GM10248 (cell line): ENCODE measurements at places on chromosomes 1 and 21.

- DNase-seq = no peak
These were observed 13.3 kb downstream of the ETV3 start for GRCh38 chr1:157124855-157125254.

DNA sequence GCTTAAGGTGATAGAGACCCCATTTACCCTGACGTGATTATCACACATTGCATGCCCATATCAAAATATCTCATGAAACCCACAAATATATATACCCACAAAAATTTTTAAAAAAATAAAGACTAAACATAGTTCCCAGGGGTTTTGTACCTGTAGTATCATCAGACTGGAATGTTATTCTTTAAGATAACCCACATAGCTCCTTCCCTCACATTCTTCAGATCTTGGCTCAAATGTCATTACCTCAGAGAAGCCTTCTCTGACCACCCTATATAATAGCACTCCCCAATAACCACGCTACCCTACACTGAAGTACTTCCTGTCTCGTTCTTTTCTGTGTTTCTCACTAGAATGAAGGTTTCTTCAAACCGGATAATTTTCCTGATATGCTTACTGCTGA is 138.3 kb upstream of the SNX7 start:
- no peak for DNase-seq

GRCh38 chr1:101088431-101088830 is 62.8 kb upstream of the DPH5 start:
- no peak for DNase-seq

DNA sequence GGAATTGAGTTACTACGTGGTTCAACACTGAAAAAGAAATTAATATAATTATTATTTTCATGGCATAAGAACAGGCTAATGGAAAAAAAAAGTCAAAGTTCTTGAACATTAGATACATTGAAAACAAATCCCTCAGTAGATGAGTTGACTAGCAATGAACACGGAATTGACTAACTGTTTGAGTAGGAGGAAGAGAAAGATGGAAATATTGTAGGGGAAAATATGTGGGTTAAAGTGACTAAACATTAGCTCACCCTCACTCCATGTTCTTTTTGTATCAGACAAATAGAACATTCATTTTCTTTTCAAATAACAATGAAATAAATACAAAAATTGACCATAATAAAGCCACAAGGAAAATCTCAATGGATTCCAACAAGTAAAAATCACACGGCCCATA is 84.3 kb downstream of the KCNK2 start:
- no peak for DNase-seq

GRCh38 chr1:41259221-41259620 is 17.1 kb upstream of the SCMH1 start:
- DNase-seq = no peak

GRCh38 chr1:182515556-182515955 is 65.6 kb downstream of the RGSL1 start:
- no peak for DNase-seq

DNA sequence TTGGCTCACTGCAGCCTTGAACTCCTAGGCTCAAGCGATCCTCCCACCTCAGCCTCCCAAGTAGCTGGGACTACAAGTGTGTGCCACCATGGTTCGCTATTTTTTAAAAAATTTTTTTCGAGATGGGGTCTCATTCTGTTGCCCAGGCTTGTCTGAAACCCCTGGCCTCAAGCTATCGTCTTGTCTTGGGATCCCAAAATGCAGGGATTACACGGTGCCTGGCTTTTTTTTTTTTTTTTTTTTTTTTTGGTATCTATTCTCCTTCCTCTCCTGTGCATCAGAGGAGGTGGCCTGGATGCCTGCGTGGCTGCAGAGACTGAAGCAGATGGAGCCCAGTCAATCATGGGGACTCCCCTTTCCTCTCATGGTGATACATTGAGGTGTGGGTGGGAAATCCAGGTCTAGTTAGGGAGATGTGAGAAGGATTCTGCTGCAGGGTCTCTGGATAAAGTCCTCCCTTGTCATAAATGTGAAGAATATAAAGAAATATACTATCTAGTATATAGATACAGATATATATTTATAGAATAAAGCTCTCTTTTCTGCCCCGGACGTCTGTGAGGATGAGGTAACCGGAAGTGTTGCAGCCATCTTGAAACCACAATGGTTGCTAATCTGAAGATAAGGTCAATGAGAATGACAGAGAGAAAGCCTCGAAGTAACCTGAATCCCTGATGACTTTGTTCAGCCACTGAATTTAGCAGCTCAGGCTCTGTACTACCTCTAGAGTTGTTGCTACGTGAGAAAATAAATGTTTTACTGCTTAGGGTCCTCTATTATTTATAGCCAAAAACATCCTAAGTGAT is 19.5 kb upstream of the RGSL1 start:
- DNase-seq = no peak

- no peak for DNase-seq
These were observed 83.9 kb downstream of the FASLG start for GRCh38 chr1:172742599-172743500.

DNA sequence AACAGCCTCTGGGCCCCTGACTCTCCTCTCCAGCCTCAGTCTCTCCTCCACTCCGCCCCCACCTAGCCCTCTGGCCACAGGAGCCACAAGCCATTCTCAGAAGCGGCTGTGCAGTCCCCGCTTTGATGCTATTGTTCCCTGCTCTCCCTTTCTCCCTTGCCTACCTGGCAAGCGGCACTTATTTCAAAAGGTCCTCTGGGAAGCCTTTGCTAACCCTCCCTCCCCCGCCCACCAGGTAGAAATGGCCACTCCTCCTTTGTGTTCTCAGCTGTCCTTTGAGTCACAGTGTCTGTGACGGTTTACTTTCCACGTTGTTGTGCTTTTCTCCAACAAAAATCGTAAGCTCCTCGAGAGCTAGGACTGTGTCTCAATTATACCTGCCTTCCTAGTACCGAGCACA is 338.4 kb upstream of the PROX1 start:
- DNase-seq = no peak

- DNase-seq = no peak
These were observed 421.2 kb upstream of the DAB1 start for GRCh38 chr1:57845041-57845440.

DNA sequence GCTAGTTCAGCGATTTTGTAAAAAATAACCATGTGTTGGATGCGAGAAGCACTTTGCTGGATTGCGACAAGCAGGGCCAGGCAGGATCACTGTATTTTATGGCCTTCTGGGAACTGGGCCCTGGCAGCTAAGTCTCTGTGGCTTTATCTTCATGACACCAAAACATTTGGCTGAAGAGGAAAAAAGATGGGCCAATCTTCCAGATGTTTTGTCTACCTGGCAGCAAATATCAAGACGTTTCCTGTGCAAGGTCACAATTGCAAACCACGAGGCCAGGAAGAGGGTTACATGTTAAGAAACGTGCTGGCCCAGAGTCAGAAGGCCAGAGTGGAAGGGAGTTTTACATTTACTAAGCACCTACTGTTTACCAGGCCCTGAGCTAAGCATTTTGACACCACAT is 22.1 kb downstream of the GRIK3 start:
- DNase-seq = no peak

DNA sequence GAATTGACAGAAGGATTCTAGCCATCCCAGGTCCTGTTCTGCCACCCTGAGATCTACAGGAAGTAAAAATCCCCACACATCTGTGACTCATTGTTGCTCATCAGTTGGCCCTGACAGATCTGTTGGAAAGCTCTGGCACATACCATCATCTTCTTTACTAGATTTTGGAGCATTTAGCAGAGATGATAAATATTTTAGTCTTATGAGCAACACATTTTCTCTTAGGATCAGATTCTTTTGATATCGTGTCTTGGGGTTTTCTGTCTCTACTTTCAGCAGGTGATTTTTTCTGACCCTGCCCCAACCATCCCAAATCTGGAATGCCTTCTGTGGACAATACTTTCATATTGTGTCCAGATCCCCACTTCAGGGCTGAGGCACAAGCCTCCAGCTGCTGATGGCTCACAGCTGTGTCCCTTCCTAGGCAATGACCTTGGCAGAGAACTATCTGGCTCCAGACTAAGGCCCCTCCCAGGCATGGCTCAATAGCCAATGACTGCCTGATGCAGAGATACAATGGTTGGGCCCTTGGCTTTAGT is 102.8 kb downstream of the GDAP2 start:
- no peak for DNase-seq

DNA sequence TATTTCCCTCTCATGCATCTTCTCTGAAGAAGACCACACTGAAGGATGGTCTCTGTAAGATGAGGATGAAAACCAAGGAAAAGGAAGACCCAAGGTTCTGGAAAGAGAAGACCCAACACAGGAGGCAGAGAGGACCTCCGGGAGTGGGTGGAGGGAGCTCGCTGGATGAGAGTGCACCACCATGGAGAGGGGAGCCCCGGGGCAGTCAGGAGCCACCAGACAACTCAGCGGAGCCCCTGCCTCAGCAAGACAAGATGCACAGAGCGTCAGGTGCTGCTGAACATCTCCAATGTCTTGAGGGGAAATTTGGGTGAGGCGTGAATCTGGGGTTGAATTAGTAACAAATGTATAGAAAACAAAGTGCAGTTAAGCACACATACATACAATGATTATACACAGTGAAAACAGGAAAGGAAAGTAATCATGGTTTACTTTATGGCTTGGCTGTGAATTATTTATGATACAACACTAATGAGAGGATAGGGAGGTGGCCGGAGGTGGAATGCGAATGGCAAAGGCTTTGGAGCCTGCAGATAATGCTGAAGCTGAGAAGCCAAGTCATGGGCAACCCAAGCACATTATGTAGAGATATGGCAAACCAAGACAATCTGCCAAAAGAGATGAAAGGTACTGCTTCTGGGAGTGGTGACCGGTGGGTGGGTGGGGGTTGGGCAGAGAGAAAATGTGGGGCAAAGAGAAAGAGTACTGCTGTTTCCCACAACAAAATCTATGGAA is 80.4 kb upstream of the EDN2 start:
- no peak for DNase-seq

DNA sequence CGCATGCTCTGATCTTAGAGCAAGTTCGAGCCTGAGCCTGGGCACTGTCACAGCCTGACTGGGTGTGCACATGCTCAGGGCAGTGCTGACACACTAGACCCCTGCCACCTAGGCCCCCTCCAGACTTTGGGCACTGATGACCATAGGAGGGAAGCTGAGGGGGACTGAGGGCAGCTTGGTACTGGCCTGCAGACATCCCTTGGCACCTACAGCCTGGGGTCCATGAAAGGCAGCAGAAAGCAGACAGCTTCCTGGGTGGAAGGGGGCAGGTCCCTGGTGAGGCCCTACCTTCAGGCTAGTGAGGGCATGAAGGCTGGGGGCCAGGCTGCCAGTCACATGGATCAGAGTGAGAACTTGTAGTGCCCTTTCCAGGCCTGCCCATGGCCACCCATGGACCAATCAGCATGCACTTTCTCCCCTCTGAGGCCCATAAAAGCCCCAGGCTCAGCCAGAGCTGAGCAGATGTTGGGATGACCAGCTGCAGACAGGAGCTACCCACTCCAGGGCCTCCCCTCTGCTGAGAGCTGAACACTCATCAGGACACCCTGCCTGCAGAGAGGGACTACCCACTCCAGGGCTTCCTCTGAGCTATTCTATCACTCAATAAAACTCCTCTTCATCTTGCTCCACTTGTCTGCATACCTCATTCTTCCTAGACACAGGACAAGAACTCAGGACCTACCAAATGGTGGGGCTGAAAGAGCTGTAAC is 680.8 kb downstream of the MATN1 start:
- no peak for DNase-seq

DNA sequence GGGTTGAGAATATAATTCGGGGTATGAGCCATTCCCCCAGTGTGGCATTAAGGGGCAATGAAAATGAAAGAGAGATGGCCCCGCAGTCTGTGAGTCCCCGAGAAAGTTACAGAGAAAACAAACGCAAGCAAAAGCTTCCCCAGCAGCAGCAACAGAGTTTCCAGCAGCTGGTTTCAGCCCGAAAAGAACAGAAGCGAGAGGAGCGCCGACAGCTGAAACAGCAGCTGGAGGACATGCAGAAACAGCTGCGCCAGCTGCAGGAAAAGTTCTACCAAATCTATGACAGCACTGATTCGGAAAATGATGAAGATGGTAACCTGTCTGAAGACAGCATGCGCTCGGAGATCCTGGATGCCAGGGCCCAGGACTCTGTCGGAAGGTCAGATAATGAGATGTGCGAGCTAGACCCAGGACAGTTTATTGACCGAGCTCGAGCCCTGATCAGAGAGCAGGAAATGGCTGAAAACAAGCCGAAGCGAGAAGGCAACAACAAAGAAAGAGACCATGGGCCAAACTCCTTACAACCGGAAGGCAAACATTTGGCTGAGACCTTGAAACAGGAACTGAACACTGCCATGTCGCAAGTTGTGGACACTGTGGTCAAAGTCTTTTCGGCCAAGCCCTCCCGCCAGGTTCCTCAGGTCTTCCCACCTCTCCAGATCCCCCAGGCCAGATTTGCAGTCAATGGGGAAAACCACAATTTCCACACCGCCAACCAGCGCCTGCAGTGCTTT is 9.4 kb downstream of the PROX1 start:
- no peak for DNase-seq

GRCh38 chr1:57252597-57253294 is 171.1 kb downstream of the DAB1 start:
- DNase-seq = no peak
